Stimulated activated CD8-positive, alpha-beta memory T cell treated with anti-CD3 and anti-CD28 coated beads, Interleukin-2, amount 100 ng/mL, for 1 hour (primary cell): ENCODE measurements at places on chromosomes 5 and 9.

- DNase-seq: no peak
These were observed 14.2 kb downstream of the HOMER1 start for GRCh38 chr5:79499640-79500273.

DNA sequence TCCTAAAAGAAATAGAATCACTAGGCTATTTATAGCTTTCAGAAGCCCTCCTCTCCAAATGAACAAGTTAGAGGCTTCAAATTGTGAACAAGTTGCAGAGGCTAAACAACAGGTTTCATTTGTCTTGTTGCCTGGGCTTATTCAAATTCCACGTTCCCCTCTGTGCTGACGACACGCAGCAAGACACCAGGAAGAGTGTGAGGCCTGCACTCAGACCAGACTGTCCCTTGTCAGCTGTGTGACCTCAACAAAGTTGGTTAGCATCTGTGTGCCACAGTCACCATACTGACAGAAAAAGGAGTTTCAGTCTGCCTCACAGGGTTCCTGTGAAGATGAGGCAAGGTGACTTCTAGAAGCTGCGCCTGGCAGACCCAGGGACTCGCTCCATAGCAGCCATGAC lies 22.1 kb upstream of the GABBR2 start:
- DNase-seq: no peak

- DNase-seq: no peak
These were observed 1247.0 kb upstream of the ACO1 start for GRCh38 chr9:31137176-31138160.

DNA sequence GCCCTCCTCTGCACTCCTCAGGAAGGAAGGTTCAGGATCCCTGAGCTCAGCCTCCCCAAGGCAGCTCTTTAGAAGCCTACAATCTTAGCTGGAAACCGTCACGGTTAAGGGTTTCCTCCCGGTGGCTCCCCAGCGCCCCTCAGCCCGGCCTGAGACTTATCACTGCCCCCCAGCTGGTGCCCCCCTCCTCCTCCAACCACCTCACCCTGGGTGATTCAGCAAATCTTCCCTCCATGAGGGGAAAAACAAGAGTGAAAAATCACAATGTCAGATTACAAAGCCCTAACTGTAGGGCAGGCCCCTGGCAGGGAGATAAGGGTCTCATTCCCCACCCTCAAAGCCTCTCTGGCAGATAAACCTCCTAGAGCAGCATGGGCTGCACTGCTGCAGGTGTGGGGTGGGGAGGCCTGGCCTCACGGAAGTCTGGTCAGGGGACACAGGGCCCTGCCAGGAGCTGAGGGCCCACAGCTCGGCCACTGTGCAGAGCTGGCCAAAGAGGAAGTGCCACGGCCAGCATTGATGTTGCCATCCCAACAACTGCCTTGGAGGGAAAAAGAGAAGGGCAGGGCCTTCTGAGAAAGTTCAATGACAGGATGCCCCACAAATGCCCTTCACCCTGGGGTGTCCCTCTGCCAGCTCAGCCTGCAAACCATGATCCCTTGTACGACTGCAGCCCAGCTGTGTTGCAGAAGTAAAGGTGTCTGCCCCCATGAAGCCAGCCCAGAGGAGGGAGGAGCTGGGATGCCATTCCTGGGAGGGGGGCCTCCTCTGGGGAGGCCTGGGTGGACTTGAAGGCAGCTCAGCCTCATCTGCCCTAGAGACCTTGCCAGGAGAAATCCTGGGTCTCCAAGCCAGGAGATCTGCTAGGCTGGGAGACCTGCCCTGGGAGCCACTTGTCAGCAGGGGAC lies 25.9 kb downstream of the GFI1B start:
- DNase-seq: no peak

GRCh38 chr5:179292202-179292601 lies 53.1 kb downstream of the ADAMTS2 start:
- no peak for DNase-seq

DNA sequence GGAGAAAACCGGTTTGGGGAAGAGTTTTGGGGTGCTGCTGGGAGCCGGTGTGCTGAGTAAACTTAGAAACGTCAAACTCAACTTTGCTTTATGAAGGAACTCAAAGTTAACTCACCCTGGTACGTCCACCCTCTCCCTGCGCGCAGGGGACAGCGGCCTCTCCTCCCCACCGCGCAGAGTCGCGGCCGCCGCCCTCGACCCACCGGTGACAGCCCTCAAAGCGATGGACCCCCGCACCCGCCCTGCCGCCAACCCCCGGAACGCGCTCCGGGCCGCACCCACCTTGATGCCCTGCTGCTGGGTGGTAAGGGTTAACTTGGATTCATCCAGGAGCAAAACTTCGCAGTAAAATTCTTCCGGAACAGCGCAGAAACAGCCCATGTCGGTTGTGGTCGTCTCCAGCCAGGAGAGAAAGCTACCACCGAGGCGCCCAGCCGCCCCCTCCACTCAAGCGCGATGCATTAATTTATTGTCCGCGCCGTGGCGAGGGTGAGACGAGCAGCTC lies 366 bp downstream of the EPB41L4A start:
- no peak for DNase-seq

DNA sequence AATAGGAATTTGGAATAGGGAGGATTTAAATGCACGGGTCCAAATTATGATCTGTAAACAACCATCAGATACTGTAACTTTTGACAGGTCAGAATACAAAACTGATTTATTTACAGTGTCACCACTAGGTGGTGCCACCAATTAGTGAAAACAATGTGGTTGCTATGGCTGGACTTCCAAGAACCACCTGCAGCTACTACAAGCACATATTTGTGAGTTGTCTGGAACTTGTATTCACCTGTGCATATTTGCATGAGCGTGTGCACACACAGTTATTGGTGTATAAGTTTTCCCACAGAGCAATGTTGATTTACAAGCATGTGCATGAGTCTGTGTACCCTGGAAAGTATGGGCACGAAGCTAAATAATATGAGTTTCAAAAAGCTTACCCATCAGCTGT lies 3.0 kb upstream of the HRCT1 start:
- DNase-seq: no peak
